Common myeloid progenitor, CD34-positive (primary cell): ENCODE measurements at places on chromosomes 2 and 18.

GRCh38 chr2:174846941-174847938 lies 83.0 kb upstream of the CHRNA1 start:
- DNase-seq, result no peak

GRCh38 chr2:194096402-194096801 lies 1560.6 kb upstream of the SLC39A10 start:
- no peak for DNase-seq

GRCh38 chr2:158315803-158316414 lies 140.6 kb downstream of the CCDC148 start:
- DNase-seq, result peak; percentile 67

- no peak for DNase-seq
These were observed 55.2 kb downstream of the ANKRD12 start for GRCh38 chr18:9191658-9192256.

DNA sequence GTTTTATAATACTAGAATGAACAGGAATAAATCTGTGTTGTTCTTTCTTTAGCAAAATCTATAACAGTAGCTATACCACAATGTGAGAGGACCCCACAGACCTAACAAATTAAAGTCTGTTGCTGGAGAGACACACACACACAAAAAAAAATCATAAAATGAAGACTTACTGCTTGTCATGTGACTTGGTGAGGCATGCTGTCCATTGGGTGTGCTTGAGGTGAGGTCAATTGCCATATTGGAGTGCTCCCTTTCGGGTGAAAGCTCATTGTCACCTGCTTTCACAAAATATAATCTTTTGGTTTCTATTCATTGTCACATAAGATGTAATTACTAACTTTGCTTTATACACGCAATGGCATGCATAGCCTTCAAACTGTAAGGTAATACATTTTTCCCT lies 3.9 kb downstream of the IKZF2 start:
- DNase-seq, result no peak

- DNase-seq, result no peak
These were observed 42.9 kb downstream of the DOK1 start for GRCh38 chr2:74597410-74597809.

DNA sequence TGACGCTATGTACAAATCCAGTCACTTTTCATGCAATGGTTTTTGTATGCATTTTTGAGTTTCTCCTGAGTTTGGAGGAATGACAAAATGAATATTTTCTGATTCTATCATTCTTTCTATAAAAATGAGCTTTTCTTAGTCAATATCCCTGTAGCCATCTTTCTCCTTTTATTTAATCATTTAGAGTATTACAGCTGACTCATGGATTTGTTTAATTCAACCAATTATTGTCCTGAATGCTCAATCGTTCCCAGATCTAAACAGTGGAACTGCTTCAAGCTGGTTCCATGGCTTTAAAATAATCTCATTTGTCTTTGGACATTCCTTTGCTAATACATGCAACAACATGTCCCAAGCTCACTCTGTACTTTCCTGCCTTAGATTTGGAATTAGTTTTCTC lies 368.8 kb downstream of the ADCYAP1 start:
- no peak for DNase-seq

GRCh38 chr2:216786676-216787075 lies 73.2 kb downstream of the TNP1 start:
- DNase-seq, result no peak

GRCh38 chr2:127573771-127574170 lies 38.3 kb downstream of the MYO7B start:
- no peak for DNase-seq

DNA sequence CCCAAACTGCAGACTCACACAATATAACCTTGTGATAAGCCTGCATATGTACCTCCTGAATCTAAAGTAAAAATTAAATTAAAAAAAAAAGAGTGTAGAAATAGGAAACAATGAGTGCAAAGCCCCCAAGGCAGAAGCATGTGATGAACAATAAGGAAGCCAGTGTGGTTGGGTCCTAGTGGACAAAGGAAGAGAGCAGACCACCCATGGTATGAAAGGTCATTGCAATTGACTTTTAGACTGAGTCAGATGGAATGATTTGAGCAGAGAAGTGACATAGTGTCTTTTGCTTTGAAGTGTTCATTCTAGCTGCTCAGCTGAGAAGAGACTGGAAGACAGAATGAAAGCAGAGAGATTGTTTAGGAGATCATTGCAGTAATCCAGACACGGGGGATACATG lies 417.1 kb downstream of the RAD51AP2 start:
- DNase-seq, result no peak

DNA sequence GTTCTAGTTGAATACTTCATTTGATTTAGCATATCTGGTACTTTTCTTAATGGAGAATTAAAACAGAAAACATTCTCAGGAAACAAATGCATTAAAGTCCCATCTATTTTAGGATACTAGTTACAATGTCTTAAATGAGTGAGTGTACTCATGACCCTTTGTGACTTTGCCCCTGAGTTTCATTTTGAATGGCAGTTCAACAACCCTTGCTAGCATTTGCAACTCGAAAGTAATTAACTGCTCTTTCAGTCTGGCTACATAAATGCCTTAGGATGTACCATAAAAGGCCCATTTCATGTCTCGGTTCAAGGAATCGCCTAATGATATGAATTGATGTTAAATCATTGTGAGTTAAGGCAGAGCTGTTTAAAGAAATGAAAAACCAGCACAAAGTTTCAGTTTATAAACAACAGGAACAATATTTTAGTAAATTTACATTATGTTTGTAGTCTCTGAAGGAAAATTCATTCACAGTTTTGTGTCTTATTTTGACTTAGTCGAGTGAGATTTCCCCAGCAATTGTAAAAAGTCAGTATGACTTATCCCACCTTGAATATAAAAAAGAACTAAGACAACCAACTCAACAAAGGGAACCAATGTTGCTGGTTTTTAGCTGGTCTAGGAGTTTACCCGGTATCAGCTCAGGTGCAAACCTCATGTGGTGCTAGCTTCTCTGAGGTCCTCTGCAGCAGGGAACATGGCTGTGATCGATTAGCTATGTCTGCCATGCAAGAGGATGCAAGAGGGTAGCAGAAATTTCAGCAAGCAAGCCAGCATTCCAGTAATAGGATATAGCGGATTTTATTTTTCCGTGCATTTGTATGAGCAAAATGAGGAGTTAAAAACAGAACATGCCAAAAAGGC lies 386.2 kb downstream of the PTPRM start:
- DNase-seq, result no peak

DNA sequence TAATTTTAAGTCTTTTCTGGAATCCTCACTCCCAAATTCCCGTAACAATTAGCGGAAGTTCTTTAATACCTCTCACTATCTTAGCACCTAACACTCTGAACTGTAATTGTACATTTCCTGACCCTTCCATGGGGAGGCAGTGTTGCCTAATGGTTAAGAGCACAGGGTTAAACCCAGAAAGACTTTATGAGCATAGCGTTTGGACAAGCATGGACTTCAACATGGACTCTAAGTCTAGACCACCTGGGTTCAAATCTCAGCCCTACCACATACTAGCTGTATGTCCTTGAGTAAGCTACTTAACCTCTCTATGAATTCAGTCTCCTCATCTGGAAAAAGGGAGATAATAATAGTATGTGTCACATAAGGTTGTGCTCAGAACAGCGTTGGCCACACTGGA lies 13.0 kb downstream of the ANTXR1 start:
- peak; percentile 58 for DNase-seq

DNA sequence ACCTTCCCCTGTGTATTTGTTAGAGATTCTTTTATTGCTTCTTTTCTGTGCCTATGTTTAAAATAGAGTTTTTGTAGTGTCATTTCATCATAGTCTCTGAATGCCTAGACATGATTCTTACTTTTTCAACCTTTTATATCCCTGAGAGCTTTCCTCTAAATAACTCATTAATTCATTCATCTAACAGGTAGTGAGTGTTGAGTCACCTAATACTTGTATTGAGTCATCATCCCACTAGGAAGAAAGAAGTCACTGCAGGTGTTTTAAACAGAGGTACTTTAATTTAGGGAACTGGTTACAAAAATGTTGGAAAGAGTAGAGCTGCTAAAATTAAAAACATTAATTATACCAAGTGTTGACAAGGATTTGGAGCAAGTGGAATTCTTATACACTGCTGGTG lies 18.5 kb upstream of the NMS start:
- no peak for DNase-seq

- DNase-seq, result no peak
These were observed 167.5 kb downstream of the ARL4C start for GRCh38 chr2:234329202-234329960.

DNA sequence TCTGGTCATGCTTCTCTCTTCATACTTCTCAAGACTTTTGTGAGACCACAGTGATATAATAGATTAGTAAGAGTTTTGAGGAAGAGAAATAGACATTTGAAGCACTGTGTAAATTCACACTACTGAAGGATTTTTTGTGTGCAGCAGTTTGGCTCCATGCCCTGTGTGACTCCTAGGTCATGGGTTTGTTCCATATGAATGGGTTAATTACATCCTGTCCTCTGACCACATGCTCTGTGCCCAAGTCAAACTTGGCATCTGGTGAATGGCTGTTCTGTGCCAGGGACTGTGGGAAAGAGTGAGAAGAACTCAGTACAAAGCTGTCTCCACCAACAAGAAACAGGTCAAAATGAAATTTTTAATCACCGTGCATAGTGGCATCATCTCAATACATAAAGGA lies 304.0 kb downstream of the LNPK start:
- DNase-seq, result no peak

GRCh38 chr2:183123117-183123958 lies 905 bp upstream of the NUP35 start:
- DNase-seq, result peak; percentile 28

- DNase-seq, result no peak
These were observed 47.1 kb downstream of the LONRF2 start for GRCh38 chr2:100275200-100275589.
